Pancreas (tissue), 10 donors: ENCODE measurements at places on chromosomes 1 and 21. TPM values are rescaled to one million over a fixed set of nuclear protein-coding genes. Genes with fewer than 3 reads are reported as not detected.
A peak's percentile ranks its signal among the peaks of the same experiment; 100 is the strongest.

Gene SLC30A10
- 0.11 TPM for polyA plus RNA-seq

Gene TMEM200B
- polyA plus RNA-seq, result 0.94 TPM

Gene CHD1L
- 10.4 TPM for polyA plus RNA-seq

- DNase-seq, result no peak
Observed at GRCh38 chr21:19463966-19464365, 1060.4 kb upstream of the TMPRSS15 start.

- DNase-seq, result no peak
Observed at GRCh38 chr1:59505596-59506028, 208.7 kb downstream of the FGGY start.

- no peak for DNase-seq
Observed at GRCh38 chr1:69569576-69570328, 2.0 kb downstream of the LRRC7 start.

- DNase-seq, result peak; percentile 63
Observed at GRCh38 chr1:11550664-11551283, 71.8 kb downstream of the DISP3 start.

DNA sequence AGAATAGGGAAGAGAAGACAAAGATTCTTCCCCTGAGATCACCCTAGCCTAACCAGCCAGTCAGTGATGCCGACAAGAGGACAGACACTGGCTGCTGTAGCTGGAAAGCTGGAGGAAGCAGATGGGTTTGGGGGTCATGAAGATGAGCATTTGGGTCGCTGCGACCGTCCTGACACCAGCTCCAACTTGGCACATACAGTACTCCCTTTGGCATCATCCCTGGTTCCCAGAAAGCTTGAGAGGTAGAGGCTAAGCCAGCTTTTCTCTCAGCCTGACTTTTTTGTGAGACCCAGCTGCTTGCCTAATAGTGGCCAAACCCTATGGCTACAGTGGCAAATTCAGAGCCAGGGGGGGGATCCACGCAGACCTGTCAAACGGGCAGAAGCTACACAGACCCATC lies 43.0 kb upstream of the IKBKE start:
- no peak for DNase-seq

DNA sequence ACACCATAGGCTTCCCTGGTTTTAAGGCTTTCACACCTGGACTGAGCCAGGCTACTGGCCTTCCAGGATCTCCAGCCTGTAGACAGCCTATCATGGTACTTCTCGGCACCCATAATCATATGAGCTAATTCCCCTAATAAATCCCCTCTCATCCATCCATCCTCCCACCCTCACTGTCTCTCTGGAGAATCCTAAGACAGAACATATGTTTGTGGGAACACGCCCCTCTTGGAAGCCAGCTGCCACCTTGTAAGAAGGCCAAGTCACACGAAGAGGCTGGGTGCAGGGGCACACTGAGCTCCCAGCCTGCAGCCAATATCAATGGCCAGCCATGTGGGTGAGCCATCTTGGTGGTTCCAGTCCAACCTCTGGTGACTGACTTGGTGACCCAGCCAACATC lies 7.4 kb downstream of the CLCC1 start:
- DNase-seq, result no peak

DNA sequence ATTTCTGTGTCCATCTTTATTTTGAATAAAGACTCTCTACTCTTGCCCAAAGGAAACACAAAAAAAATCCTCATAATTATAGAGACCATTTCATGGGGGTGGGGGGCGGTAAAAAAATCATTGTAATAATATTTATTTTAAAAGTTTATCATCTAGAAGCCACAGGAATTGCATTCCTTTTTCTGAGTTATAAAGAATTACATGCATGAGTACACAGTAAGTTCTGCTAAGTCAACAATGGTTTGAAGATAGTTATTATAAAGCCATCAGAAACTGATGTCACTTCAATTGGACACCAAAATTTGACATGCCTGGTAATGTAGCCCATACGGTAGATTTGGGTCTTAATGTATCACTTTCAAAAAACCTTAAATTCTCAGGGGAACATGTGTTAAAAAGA lies 478.1 kb upstream of the NR5A2 start:
- no peak for DNase-seq

GRCh38 chr1:202972046-202972445 lies 5.0 kb upstream of the CYB5R1 start:
- DNase-seq, result no peak
